ENCODE measurements at places on chromosomes 13 and 19. TPM values are rescaled to one million over a fixed set of nuclear protein-coding genes. Genes with fewer than 3 reads are reported as not detected.

SPC24 gene
- 90.8 TPM for total RNA-seq

OR7E24 gene
- not detected for total RNA-seq

EHD2 gene
- total RNA-seq, result 123 TPM

PNMA8B gene
- total RNA-seq, result 0.78 TPM

PRR22 gene
- total RNA-seq, result 0.78 TPM

PSG2 gene
- total RNA-seq, result not detected

TEX101 gene
- not detected for total RNA-seq

ZNF100 gene
- 3.7 TPM for total RNA-seq

Data from subcutaneous preadipocyte (primary cell).